ENCODE measurements at places on chromosomes 2 and 18.

- DNase-seq, result peak; percentile 28
Measured at GRCh38 chr2:28681158-28681571, 70.5 kb upstream of the PPP1CB start.

DNA sequence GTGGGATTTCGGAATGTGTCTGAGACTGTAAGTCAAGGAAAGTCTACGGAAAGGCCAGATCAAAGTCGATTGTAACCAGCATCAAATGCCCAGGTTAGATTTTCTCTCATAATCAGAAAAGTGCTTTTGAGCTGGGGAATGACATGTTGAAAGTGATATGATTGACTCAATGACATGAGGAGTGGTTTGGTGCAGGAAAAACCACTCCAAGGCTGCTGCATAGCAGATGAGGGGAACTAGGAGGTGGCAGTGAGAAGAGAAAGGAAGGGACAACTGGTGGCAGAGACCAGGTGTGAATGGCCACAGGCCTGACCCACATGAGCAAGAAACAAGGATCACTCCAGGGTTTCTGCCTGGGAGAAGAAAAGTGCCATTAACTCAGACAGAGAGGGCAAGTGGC, 822 bp downstream of the SLC35F6 start:
- DNase-seq, result no peak

DNA sequence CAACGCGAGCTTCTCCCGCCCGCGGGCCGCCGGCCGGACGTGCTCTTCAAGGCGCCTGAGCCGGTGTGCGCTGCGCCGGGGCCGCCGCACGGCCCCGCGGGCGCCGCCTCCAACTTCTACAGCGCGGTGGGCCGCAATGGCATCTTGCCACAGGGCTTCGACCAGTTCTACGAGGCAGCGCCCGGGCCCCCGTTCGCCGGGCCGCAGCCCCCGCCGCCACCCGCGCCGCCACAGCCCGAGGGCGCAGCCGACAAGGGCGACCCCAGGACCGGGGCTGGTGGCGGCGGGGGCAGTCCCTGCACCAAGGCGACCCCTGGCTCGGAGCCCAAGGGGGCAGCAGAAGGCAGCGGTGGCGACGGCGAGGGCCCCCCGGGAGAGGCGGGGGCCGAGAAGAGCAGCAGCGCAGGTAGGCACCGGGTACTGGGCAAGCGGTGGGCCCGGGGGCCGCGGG, 676 bp downstream of the HOXD11 start:
- no peak for DNase-seq

DNA sequence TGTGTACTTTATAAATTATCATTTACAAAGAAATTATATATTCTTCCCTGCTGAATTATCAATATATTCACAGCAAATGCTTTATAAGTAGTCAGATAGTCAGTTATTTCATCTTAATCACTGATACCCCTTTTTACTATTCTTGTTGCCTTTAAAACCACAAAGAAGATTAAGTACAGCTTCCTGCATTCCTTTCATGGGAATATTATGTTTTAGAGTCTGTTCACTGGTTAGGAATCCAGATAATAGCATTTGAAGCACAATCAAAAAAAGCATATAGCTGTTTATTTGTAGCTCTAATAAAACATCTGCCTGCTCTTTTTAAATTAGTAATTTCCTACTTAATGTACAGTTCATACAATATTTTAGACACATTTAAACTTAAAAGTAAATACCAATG, 508.9 kb downstream of the FBXO15 start:
- DNase-seq, result no peak

Data from stimulated activated CD4-positive, alpha-beta T cell treated with anti-CD3 and anti-CD28 coated beads, Interleukin-1b, Interleukin-23, amount 100 ng/mL, for 1 hour (primary cell).